Cortex of kidney (tissue), 1 donor: ENCODE measurements at places on chromosomes 5 and 9.

DNA sequence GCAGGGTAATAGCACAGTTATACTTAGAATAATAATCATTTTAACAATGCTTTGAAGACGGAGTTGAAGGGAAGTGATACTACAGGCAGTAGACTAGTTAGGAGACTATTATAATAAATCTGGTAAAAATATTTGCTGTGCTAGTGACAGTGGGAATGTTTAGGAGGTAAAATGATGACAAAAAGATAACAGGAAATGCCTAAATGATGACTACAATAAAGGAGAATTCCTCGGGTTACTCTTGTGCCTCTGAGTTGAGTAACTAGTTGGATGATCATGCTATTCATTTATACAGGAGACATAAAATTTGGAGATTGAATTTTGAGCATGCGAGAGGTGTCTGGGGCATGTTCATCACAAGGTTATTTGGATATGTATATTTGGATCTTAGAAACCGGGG is 32.2 kb upstream of the PAM start:
- DNase-seq = no peak

- no peak for DNase-seq
These were observed 20.6 kb downstream of the SLC38A9 start for GRCh38 chr5:55691265-55692105.

DNA sequence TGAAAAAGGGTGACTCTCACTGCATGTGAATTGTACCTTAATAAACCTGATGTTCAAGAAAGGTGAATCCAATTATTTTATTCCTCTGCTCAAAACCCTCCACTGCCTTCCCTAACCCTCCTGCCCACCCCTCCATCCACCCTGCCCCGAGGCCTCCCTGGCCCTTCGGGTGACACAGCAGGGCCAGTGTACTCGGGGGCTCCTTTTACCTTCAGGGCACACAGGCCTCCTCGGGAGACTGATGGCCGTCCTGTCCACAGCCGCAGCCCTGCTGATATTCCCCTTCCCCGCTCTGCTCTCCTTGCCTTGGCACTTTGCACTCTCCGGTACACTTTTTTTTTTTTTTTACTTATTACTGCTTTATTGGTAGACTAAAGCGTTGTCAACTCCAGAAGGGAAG is 234.0 kb downstream of the CACNA1B start:
- no peak for DNase-seq

GRCh38 chr9:37769306-37769705 is 15.6 kb downstream of the EXOSC3 start:
- DNase-seq = no peak

- DNase-seq = no peak
These were observed 550.9 kb downstream of the RAB3C start for GRCh38 chr5:59133764-59134261.
